Right lobe of liver (tissue), 6 donors: ENCODE measurements at places on chromosomes 2 and 18. TPM values are rescaled to one million over a fixed set of nuclear protein-coding genes. Genes with fewer than 3 reads are reported as not detected.
A peak's percentile ranks its signal among the peaks of the same experiment; 100 is the strongest.

- no peaks in the 10 kb centered on the region for H3K4me1 ChIP-seq
- no peak for DNase-seq
- no peaks in the 10 kb centered on the region for H3K36me3 ChIP-seq
- H3K4me3 ChIP-seq = no peak overlapping the region
- no peak overlapping the region for H3K27ac ChIP-seq
Observed at GRCh38 chr2:151217343-151217742, 44.3 kb downstream of the RBM43 start.

- H3K27ac ChIP-seq = no peak overlapping the region
- no peaks in the 10 kb centered on the region for H3K27me3 ChIP-seq
- no peak overlapping the region for H3K4me3 ChIP-seq
- H3K36me3 ChIP-seq = no peaks in the 10 kb centered on the region
Observed at GRCh38 chr2:73368781-73369180, 16.9 kb upstream of the ALMS1 start.

- H3K27me3 ChIP-seq = no peaks in the 10 kb centered on the region
- DNase-seq = no peak
- no peak overlapping the region for H3K4me3 ChIP-seq
Observed at GRCh38 chr2:114056294-114057143, 166.6 kb downstream of the ACTR3 start.

- H3K4me1 ChIP-seq = peaks cover 57% of the 10 kb centered on the region
- H3K27me3 ChIP-seq = no peaks in the 10 kb centered on the region
- DNase-seq = no peak
- no peak overlapping the region for H3K27ac ChIP-seq
- H3K36me3 ChIP-seq = no peaks in the 10 kb centered on the region
Observed at GRCh38 chr2:240999873-241000541, 1.6 kb downstream of the SNED1 start.

- no peak for DNase-seq
- H3K4me3 ChIP-seq = no peak overlapping the region
- no peak overlapping the region for H3K27ac ChIP-seq
Observed at GRCh38 chr18:27017901-27018500, 152.5 kb upstream of the AQP4 start.

- peak overlapping the region; percentile 92 for H3K4me3 ChIP-seq
- no peaks in the 10 kb centered on the region for H3K27me3 ChIP-seq
- H3K4me1 ChIP-seq = peaks cover 4% of the 10 kb centered on the region
- H3K36me3 ChIP-seq = no peaks in the 10 kb centered on the region
Observed at GRCh38 chr2:38603402-38604290, 918 bp upstream of the HNRNPLL start.

DNA sequence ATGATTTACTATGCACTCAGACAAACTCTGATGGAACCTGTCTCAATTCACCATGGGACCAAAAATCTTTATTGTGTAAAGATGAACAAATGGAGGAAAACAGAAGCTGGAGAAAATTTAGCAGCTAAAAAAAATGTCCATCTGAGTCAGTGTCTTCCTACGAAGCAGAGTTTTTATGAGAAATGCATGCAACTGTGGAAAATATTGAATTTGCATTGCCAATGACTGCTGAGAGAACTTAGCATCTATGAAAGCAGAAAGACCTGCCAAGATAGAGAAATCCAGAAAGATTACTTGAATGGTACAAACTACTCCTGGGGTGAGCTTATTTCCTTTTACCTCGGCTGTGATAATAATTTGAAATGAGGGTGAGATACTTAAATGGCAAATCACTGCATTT lies 289.7 kb upstream of the GCFC2 start:
- H3K4me1 ChIP-seq = no peaks in the 10 kb centered on the region
- H3K4me3 ChIP-seq = no peak overlapping the region
- no peaks in the 10 kb centered on the region for H3K27me3 ChIP-seq
- DNase-seq = no peak
- no peaks in the 10 kb centered on the region for H3K36me3 ChIP-seq

DNA sequence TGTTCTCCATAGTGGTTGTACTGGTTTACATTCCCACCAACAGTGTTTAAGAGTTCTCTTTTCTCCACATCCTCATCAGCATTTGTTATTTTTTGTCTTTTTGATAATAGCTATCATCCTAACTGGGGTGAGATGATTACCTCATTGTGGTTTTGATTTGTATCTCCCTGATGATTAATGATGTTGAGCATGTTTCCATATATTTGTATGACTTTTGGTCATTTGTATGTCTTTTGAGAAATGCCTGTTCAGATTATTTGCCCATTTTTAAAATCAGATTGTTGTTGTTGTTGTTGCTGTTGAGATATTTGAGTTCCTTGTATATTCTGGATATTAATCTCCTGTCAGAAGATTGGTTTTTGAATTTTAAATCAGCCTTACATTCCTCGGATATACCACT lies 147.5 kb downstream of the NCOA1 start:
- no peak overlapping the region for H3K4me3 ChIP-seq
- H3K27me3 ChIP-seq = no peaks in the 10 kb centered on the region

DNA sequence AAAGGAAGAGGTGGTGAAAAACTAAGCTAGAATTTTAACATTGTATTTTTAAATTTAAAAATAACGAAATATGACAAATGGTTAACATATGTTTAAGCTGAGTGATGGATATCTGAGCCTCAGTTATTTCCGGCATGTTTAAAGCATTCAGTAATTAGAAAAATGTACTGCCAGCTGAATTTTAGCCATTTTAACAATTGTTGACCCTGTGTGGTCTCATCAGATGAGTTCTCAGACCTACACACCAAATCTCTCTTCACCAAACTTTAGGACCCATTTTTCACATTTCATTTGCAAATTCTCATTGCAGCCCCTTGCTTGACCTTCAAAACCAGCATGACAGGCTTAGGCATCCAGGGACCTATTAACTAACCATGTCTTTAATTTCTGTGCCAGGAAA lies 91.5 kb upstream of the RGPD4 start:
- no peaks in the 10 kb centered on the region for H3K36me3 ChIP-seq
- no peaks in the 10 kb centered on the region for H3K4me1 ChIP-seq
- no peak for DNase-seq
- no peak overlapping the region for H3K27ac ChIP-seq

- H3K4me3 ChIP-seq = no peak overlapping the region
- peaks cover 8% of the 10 kb centered on the region for H3K4me1 ChIP-seq
- no peaks in the 10 kb centered on the region for H3K27me3 ChIP-seq
- DNase-seq = no peak
Observed at GRCh38 chr2:30252723-30253701, 21.7 kb downstream of the LBH start.

- no peaks in the 10 kb centered on the region for H3K36me3 ChIP-seq
- H3K4me1 ChIP-seq = no peaks in the 10 kb centered on the region
- no peak overlapping the region for H3K4me3 ChIP-seq
- H3K27ac ChIP-seq = no peak overlapping the region
- no peaks in the 10 kb centered on the region for H3K27me3 ChIP-seq
Observed at GRCh38 chr2:185578322-185578721, 160.3 kb upstream of the FSIP2 start.

GRCh38 chr2:7552825-7553570 lies 635.8 kb downstream of the RNF144A start:
- no peak overlapping the region for H3K27ac ChIP-seq
- no peak for DNase-seq
- H3K4me1 ChIP-seq = no peaks in the 10 kb centered on the region
- H3K4me3 ChIP-seq = no peak overlapping the region
- no peaks in the 10 kb centered on the region for H3K27me3 ChIP-seq
- H3K36me3 ChIP-seq = no peaks in the 10 kb centered on the region

- H3K27me3 ChIP-seq = no peaks in the 10 kb centered on the region
- H3K36me3 ChIP-seq = no peaks in the 10 kb centered on the region
- no peak for DNase-seq
- no peak overlapping the region for H3K27ac ChIP-seq
- no peak overlapping the region for H3K4me3 ChIP-seq
Observed at GRCh38 chr18:75305984-75306383, 95.4 kb downstream of the TSHZ1 start.

INHA gene
- total RNA-seq = not detected

HTR2B gene
- total RNA-seq = 0.29 TPM

OXER1 gene
- 29.4 TPM for total RNA-seq

LRP2 gene
- 1.1 TPM for total RNA-seq
